ENCODE measurements at places on chromosomes 7 and 10.

GRCh38 chr7:107920048-107920772, 29.2 kb downstream of the DLD start:
- ATAC-seq: peak; percentile 54

DNA sequence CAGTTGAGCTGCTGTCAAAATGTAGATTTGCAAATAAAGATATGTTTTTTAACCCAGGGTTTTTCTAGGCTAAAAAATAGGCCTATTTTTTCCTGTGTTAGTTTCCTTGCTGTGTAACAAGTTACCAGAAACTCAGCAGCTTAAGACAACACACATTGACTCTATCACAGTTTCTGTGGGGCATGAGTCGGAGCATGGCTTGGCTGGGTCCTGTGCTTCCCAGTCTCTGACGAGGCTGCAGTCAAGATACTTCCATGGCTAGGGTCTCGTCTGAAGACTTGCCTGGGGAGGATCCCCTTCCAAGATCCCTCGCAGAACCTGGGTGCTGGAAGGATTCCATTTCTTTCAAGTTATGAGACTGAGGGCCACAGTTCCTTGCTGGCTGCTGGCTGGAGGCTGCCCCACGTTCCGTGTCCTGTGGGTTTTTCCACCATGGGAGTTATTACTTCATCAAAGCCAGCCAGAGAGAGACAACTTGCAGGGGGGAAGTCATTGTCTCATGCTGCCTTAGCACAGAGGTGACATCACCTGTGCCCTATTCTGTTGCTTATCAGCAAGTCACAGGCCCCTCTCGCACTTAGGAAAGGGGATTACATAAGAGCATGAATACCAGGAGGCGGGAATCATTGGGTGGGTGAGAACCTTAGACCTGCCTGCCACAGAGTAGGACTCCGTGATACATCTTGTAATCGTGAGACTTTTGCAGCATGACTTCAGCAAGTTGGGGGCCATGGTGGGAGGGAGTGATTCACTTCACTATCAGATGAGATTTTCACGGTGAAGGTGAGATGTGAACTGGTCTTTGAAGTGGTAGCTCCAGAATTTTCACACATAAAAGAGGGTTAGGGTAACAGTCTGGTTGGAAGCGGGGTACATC, 77.9 kb downstream of the CCNY start:
- ATAC-seq: no peak

DNA sequence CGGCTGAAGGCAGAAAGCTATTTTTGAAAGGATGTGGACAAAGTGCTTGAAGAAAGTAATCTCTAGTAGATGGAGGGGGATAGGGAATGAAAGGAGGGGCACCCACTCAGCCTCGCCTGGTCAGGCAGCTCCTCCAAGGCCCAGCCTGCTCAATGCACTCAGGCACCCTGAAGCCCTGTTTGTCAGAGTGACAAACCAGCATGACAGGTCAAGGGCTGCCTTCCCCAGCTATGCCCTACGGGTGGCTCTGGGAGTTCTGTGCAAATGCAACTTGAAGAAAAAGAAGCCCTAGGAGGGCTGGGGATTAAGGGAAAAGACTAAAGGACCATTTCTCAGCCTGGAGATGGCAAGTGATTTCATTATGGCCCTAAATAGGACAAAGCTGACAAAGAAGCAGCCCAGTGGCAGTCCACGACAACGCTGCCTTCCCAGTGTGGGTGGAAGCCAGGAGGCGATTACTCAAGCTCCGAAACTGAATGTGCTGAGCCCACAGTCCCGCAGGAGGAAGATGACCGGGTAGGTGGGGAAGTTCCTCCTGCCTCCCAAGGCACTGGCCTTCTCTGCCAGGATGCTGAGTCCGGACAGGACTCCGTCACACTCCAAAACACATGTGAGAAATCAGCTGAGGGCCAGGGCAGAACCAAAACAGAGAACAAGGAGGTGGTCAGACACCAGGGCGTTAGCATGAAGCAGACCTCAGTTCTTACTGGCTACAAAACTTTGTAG, 16.3 kb downstream of the LIPA start:
- no peak for ATAC-seq

- no peak for ATAC-seq
These were observed 70.1 kb downstream of the ADCY1 start for GRCh38 chr7:45644237-45644636.

All from SK-N-SH treated with all-trans-retinoic acid at 6 μM for 48 hours (cell line).